ENCODE measurements at places on chromosomes 2 and 18.

- DNase-seq, result no peak
Observed at GRCh38 chr18:63373161-63373560, 6.2 kb upstream of the KDSR start.

- no peak for DNase-seq
Observed at GRCh38 chr2:111535404-111535803, 348.6 kb downstream of the ANAPC1 start.

DNA sequence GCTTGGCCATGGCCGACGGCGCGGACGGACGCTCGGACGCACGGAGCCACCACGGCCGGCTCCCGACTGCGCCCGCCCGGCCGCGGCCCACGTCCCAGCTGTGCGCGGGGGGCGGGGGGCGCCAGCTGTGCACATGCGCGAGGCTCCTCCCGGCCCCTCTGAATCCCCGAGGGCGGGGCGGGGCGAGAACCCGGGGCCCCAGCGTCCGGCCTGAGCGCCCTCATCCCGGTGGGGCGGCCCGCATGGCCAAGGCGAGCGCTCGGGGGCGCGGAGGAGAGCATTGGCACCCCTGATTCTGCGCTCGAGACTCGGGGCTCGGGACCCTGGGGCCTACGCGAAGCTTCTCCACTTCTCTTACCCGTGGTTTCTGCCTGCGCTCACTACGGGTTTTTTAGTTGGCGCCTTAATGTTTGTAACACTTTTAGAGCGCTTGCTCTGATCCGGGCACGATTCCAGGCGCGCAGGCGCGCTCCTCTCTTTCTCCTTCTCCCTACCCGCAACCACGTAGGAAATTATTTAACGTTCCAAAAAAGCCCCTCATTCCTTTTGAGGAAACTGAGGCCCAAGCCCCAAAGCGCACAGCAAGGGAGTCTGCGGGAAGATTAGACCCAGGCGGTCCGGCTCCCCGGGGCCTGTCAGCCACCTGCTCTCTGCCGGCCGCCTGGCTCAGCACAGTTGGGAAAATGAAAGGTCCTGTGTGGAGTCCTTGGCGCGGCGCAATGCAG is at the start of gene PXDN:
Gene PXDN (minus strand): TSS at position 70 of the 725 bp plus-strand sequence. CDS start 60 bp downstream, at position 10.
- DNase-seq, result no peak

DNA sequence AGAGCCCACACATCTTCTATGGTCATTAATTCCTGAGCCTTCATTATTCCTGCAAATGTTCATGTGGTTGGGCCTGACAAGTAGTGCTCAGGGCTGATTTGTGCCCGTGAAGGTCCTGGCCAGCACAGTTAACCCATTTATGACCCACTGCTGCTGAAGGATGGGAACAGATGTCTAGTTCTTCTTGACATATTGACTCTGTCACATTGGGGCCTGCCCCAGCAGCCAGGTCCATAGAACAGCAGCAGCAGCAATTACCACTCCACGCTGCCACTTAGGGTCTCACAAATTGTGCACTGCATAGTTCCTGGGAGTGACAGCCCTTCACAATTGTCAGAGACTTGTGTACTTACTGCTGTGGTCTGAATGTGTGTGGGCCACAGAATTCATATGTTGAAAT is 442.3 kb upstream of the RGPD4 start:
- no peak for DNase-seq

DNA sequence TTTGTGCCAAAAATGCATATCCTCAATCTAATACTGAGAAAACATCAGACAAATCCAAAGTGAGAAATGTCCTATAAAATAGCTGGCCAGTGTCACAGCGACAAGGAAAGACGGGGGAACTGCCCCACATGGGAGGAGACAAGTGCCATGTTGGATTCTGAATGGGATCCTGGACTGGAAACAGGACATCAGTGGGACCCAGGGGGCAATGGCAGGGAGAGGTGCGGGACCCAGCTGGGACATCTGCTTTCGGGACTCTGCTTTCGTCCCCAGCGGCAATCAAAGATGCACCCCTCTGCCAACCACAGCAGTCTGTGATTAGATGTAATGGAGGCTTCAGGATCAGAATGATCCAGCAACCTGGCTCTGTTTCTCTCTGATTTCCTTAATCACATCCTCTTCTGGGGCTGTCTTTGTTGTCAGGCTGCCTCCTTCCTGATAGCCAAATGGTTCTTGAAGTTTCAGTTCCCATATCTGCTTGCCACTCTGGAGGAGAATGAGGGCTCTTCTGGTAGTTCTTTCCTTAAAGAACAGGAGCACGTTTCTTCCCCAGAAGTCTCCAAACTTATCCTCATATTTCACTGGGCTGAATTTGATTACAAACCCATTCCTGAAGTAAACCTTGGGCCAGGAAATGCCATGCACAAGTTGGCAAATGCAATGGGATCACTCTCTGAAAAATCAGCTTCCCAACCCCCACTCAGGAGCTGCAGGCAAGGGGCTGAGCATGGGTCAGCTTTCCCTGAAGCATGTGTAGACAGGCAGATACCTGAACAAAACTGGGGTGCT is 13.6 kb upstream of the PROC start:
- no peak for DNase-seq

DNA sequence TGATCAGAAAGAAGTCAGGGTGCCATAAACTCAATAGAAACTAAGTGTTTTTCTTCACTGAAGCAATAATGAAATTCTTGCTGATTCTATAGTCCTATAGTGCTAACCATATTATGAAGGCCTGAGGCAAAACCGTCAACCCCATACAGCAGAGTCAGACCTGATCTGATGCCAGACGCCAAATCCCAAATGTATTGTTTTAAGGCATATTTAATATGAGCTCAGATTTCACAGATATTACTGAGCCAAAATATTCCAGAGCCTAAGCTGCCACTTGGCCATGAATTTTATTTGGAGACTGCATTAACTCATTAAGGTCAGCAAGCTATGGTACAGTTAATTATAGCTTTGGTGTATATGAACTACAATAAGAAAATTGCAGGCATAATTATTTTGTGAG is 53.4 kb downstream of the SCN1A start:
- no peak for DNase-seq

GRCh38 chr2:9145752-9146430 is 60.7 kb upstream of the ASAP2 start:
- no peak for DNase-seq

GRCh38 chr2:85066006-85066740 is 67.0 kb upstream of the TCF7L1 start:
- DNase-seq, result no peak

DNA sequence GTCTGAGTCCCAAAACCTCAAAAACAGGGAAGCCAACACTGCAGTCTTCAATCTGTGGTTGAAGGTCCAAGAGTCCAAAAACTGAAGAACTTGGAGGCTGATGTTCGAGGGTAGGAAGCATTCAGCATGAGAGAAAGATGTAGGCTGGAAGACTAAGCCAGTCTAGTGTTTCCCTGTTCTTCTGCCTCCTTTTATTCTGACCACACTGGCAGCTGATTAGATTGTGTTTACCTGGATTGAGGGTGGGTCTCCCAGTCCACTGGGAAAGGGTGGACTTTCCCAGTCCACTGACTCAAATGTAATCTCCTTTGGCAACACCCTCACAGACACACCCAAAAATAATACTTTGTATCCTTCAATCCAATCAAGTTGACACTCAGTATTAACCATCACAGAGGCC is 27.5 kb upstream of the IL1B start:
- no peak for DNase-seq

DNA sequence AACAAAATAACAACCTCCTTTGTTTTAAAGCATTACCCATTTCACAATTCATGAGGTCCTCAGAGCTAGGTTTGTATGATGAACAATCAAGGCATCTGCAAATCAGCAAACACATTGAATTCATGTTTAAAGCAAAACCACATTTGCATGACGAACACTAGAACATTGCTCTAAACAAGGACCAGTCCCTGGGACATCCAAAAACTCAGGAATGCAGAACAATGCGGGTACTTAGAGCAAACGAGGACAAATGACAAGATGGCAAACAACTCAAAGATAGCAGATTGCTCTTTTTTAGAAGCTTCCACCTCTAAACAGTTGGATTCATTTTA is 45.7 kb upstream of the RALBP1 start:
- no peak for DNase-seq

DNA sequence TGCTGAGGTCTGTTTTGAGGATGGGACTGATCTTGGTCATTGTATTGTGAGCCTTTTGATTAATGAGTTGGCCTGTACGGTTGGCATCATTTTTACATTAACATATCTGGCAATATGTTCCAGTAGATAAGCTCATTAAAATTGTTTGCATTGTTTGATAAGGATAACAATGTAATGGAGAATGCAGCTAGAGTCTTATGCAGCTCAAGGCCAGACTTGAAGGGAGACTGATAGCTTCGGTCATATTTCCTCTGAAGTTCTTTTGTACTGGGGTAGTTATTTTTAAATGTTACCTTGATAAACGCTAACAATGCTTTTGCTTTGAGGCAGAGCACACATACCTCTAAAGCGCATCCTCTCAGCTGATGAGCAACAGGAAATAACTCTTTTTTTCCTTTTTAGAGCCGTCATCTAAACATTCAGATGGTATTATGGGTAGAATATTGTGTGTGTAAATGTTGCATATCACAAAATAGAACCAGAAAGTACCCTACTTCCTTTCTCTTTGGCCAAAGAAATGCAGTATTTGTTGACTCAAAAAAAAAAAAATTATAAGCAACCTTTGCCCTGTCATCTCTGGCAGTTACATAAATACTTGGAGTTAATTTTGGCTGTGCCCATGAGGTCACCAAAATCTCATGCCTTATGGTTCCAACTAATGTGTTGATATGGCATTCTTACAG is 1.3 kb downstream of the MAPRE2 start:
- DNase-seq, result no peak

- DNase-seq, result no peak
Observed at GRCh38 chr2:106109675-106110424, 84.3 kb downstream of the UXS1 start.

- peak; percentile 11 for DNase-seq
Observed at GRCh38 chr2:212193056-212193455, 345.5 kb downstream of the ERBB4 start.

DNA sequence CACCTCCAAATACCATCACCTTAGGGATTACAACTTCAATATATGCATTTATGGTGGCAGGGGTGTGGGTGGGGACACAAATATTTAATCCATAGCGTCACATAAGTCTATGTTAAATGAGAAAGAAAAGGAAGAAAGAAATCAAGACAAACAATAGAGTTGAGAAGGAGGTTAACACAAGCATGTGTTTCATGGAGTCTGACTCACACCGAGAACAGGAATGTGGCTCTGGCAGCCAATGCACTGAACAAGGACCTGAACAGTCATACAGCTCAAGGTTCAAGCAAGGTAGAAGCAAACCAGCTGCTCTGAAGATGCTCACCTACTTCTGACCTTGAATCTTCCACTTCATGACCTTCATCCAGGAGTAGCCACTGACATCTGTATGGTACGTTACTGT is 36.2 kb upstream of the LPIN1 start:
- DNase-seq, result no peak

DNA sequence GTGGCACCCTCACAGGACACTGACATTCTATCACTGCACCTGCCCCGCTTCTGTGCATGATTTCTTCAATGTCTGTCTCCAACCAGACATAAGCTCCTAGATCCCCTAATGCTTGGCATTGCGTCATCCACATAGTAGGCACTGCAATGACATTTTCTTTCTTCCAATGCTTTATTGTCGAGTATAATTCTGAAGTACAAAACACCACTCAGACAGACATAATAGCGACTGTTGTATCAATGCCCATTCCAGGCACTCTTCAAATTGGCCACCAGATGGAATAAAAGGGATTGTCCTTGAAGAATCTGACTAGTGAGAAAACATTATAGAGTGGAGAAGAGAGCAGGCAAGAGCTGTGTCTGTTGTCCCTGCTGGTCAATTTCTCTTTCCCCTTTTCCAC is 89.0 kb downstream of the LPIN1 start:
- DNase-seq, result no peak

DNA sequence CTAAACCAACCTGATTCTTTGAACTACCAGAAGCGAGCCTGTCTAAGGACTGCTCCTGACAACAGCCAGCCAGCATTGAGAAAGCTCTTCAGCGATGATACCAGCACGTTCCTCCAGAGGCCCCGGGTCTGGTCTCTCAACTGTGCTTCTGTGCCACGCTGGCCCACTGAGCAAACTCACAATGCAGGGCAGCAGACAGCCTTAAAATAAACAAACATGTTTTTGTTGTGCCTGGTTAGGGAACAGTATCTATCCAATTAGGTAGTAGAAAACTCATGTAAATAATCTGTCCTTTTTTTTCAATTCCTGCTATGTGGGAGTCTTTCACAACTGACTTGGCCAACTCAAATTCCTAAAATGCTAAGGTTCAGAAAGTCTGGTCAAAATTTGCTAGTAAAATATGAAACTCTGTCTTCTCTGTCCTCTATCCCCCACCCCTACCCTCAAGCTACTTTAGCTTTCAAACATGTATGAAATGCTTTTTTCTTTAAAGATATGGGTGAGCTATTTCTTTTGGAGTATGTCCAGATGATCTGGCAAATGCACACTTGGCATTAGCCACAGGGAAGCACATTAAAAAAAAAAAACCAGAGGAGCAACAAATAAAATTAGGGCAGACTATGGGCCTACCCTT is 21.4 kb upstream of the EML4 start:
- DNase-seq, result no peak

- DNase-seq, result no peak
Observed at GRCh38 chr18:154151-154550, 4.2 kb upstream of the USP14 start.

DNA sequence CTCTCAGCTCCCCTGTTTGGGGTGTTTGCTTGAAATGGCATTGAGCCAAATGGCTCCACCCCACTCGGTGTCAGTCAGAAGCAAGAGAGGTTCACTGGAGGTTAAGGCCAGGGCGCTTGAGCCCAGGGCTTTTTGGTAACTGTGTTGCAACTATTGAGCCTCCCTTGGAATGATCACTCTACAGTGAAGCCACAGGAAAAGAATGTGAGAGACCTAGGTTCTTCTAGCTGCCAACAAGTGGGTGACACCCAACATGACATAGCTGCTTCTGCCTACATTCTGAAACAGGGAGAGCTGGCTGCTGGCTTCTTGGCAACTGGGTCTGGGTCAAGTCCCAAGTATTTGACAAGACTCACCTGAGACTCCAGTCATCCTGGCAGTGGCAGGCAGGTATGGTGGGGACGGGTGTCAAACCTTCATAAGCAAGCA is 7.1 kb upstream of the GRHL1 start:
- no peak for DNase-seq

- no peak for DNase-seq
Observed at GRCh38 chr2:19929226-19929625, 27.4 kb upstream of the TTC32 start.

- no peak for DNase-seq
Observed at GRCh38 chr18:54608028-54608642, 17.1 kb downstream of the DYNAP start.

DNA sequence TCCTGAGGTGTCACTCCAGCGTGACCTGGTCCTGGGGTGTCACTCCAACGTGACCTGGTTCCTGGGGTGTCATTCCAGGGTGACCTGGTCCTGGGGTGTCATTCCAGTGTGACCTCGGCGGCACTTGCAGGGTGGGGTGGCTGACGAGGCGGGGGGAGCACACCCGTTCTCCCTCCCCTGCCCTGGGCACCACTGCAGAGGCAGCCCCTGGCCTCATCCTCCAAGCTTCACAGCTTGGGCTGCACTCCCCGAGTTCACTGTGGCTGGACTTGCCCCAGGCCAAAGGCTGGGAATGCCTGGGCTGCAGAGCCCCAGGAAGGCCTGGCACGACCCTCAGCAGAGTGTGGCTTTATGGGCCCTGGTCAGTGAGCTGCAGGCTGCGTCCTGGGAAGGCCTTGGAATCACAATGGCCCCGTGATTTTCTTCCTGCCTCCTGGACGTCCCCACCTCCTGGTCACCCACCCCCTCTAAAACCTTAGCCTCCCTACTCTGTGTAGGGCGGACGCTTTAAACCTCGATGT is 88.3 kb downstream of the NFATC1 start:
- no peak for DNase-seq

All from cerebellum (tissue), 4 donors.